ENCODE measurements at places on chromosomes 2 and 18. TPM values are rescaled to one million over a fixed set of nuclear protein-coding genes. Genes with fewer than 3 reads are reported as not detected.

GRCh38 chr2:133530645-133531044 is 37.6 kb downstream of the NCKAP5 start:
- no peak for DNase-seq

DNA sequence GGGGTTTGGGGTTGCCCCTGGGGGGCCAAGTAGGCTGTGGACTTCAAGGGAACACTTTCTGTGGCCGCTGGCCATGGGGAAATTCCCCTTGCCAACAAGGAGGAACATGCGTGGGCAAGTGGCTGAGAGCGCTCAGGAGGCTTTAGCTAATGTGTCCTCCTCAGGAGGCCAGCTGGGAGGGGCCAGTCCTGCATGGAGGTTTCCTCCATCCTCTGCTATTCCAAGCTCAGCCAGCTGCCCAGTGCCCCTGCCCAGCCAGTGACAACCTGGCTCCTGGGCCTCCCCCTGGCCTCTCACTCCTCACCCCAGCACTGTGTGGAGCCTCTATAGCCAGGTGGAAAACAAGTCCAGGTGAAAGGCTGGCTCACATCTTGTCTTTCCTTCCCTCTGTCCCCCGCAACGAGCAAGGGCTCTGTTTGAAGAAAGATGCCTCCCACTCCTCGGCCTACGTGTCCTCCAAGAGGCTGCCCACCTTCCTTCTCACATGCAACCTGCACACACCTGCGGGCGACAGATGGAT is 64.4 kb upstream of the DAPL1 start:
- no peak for DNase-seq

- DNase-seq: no peak
Observed at GRCh38 chr2:46131-46470, 204 bp downstream of the FAM110C start.

DNA sequence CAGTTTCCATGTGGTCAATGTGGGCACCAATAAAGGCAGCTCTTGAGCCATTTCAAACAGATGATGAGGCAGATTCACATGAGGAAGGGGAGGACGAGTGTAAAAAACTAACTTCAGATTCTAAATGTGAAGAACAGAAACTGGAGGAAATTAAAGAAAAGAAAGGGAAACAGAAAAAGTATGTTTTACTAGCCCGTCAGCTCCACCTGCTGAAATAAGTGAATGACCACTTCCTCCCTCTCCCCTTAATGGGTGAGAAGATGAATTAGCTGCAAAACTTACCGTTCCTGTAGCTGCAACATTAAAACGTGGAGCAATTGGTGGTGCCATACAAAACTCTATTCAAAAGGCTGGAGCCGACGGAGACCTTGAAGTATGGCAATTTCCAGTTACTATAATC is 203.5 kb downstream of the UXS1 start:
- no peak for DNase-seq

DNA sequence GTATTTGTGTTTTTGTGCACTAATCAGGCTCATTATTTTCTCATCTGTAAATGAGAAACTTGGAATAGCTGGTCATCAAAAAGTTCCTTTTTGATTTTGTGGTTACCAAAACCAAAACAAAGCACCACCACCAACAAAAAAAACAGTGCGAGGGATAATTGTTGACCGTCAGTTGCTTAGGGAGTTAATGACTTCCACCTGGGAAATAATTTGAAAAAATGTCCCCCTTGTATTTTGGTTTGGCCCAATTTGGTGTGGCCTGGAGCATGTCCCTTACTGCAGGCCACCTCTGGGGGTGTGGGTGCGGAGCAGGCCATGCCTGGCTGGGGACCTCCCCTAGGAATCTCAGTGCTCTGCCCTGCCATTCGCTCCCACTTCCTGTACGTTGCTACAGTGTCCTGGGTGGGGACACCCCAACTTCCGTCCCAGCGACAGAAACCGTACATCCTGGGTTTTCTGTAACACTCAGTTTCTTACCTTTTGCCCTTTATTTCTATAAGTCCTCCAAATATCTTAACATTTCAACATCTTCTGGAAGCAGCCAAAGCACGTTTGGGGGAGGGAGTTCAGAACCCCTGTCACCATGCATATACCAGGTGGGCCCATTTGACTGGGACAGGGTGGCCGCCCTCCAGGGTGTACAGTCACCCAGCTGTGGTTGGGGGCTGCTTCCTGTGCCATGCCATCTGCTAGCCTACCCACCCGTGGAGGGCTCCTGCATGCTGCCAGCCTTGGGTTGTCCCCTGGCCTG is 31.3 kb downstream of the NCK2 start:
- DNase-seq: no peak

DNA sequence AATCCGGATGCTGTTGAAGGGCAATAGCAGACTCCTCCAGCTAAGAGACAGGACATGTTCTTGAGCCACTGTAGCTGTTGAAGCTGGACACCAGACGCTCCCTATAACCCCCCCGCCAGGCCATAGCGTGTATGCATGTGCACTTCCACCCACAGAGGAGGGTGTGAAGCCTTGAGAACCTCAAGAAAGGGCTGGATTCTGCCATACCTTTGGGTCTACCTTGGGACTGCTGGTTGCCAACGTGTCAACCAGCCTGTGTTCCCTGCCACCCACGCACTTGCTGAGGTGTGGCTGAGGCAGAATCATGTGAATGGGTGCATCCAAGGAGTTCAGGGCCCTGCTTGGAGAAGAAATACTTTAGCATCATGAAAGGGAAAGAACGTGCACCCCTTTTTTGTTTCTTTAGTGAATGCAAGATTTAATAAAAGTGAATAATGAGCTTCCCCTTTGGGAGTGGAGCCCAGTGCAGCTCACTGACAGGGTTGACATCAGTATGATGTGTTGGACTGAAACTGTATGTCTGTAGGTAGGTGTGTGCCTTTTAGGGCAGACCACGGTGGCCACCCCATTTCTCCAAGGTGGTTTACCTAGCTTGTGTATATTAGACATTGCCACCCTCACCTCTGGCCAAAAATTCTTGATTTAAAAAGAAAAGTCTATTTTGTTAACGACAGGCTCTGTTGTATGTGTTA is 198.3 kb downstream of the MGAT5 start:
- no peak for DNase-seq

GRCh38 chr18:79952996-79953559 is 1.6 kb upstream of the SLC66A2 start:
- no peak for DNase-seq

DNA sequence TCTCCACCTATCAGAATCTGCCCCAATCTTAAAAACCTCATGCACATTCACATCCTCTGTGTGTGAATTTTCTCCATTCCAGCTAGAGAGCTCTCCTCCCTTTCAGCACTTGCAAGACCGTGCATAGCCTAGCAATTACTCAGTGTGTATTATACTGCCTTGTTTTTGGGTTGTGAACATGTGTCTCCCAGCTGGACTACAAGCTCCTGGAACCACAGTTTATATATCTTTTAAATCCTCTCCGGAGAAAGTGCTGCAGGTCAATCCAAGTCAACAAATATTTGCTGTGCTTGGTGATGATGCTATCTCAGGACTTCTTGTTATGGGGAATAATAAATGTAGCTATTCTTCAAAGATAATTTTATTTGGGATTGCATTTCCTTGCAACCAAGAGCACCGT is 58.2 kb upstream of the MEX3C start:
- peak; percentile 67 for DNase-seq

- DNase-seq: no peak
Observed at GRCh38 chr2:65452150-65452895, 19.9 kb upstream of the SPRED2 start.

- DNase-seq: peak; percentile 68
Observed at GRCh38 chr18:23143016-23143814, 7.9 kb downstream of the CABLES1 start.

DNA sequence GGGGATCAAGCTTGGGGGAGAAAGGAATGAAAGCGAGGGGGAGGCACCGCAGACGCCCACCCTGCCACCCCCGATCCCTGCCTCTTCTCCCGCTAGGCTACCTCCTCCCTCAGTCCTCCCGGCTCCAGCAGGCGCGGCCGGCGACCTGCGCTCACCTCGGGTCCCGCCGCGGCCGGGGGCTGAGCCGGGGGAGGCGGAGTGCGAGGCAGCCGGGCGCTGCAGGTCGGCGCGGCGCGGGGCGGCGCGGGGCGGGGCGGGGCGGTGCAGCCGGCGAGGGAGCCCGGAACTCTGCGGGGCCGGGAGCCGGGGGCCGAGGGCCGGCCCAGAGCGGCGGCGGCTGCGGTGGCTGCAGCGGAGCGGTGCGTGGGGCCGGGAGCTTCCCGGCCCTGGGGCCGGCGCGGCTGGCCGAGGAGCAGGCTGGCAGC is 477 bp downstream of the ACVR1 start:
- no peak for DNase-seq

- DNase-seq: no peak
Observed at GRCh38 chr2:45860136-45861121, 209.0 kb downstream of the PRKCE start.

DNA sequence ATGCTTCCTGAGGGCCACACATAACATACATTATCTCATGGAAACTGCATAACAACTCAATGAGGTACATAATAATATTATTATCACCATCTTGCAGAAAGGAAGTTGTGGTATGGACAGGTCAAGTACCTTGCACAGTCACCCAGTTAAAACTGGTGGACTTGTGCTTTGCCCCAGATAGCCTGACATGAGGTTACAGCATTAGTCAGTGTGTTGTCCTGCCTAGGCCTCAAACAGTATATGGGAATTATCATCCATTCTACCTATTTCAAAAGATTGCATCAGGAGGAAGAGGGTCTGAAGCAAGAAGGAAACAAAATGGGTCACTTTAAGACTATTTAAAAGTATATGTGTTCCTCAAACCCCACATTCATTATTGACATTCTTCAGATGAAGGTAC is 5.4 kb upstream of the ANTXR1 start:
- no peak for DNase-seq

DNA sequence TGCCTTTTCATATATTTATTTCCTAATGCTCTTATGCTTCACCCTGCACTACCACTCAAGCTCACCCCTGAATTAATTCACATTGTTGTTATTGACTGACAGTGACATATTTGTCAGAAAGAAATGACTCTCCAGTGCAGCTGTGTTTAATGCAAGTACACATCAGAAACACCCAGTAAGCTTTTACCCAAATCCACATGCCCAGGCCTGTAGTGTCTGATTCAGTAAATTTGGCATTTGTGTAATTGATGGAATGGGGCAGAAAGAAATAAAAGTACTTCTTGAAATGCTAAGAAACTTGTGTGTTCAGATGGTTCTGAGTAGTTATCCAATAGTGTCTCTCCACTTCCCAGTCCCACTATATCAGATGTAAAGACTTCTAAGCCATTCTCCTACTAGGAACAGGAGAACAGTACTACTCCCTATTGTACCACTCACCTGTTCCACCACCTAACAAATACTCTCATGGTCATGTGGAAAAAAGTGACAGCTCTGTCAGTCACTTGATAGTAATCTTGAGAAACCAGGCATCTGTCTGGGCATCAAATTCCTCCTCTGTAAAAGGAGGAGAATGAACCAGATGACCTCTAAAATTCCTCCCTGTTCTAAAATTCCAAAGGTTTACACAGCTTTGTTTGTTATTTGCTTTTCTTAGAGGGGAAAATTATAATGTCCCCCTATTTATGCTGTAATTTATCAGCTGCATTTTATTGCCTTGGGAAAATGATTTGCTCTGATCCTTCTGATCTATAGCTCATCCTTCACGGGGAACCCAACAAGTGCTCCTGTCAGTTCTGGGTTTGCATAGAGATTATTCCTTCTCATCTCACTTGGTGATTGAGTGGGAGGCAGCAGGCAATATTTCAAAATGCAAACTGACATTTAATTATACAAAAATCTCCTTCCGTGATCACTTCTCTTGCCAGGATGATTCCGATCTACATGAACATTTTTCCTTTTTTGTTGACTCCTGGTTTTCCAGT is 70.9 kb downstream of the ZNF385B start:
- DNase-seq: no peak

- peak; percentile 57 for DNase-seq
Observed at GRCh38 chr2:26033270-26033817, 540 bp upstream of the RAB10 start.

DNA sequence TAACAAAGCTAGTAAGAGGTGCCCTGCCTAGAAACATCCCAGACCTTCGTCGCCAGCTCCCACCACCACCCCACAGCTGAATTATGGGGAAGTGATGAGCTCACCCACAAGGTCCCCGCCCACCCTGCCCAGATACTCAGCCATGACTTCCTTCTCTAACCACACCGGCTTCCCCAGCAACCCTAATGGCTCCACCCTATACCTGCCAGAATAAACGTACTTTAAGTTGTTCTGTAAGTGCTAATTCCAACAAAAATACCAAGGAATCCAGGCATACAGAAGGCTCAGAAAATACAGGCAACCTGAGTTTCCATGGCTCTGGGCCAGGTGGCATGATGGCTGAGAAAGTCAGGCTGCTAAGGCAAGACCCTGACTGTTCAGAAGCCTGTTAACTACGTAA is 39.1 kb downstream of the TMEM163 start:
- DNase-seq: no peak

DNA sequence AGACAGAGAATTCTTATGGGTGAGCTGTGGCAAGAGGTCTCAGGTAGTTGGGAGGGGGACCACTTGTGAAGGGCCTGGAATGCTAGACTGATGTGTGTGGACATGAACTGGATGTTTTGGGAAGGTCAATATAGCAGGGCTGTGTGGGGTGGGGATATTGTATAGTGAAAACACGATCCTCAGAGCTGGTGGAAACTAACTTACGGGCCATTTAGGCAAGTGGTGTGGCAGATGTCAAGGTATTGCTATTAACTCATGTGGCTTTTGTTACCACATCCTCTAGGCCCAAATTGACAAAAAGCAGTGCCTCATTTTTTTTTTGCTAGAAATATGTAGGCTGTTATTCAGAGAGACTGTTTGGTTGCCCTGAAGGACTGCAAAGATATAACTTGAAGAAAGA is 8.0 kb upstream of the GALNT1 start:
- no peak for DNase-seq

GRCh38 chr2:191773136-191773535 is 73.8 kb downstream of the CAVIN2 start:
- DNase-seq: no peak

GRCh38 chr2:138029276-138029675 is 65.0 kb downstream of the HNMT start:
- no peak for DNase-seq

GRCh38 chr2:129806990-129807389 is 172.5 kb upstream of the RAB6C start:
- no peak for DNase-seq

GRCh38 chr18:50468807-50469206 is 91.1 kb upstream of the MAPK4 start:
- no peak for DNase-seq

The EPB41L3 gene
- 10.3 TPM for total RNA-seq

The DPYSL5 gene
- total RNA-seq: 5.0 TPM

The FBXO48 gene
- total RNA-seq: 0.72 TPM

The PTGR3 gene
- total RNA-seq: 14.0 TPM

The ARHGEF33 gene
- not detected for total RNA-seq

The ERBB4 gene
- 0.04 TPM for total RNA-seq

The ST6GAL2 gene
- total RNA-seq: 0.37 TPM

Data from H4 (cell line).